ENCODE measurements at places on chromosomes 4 and X.

DNA sequence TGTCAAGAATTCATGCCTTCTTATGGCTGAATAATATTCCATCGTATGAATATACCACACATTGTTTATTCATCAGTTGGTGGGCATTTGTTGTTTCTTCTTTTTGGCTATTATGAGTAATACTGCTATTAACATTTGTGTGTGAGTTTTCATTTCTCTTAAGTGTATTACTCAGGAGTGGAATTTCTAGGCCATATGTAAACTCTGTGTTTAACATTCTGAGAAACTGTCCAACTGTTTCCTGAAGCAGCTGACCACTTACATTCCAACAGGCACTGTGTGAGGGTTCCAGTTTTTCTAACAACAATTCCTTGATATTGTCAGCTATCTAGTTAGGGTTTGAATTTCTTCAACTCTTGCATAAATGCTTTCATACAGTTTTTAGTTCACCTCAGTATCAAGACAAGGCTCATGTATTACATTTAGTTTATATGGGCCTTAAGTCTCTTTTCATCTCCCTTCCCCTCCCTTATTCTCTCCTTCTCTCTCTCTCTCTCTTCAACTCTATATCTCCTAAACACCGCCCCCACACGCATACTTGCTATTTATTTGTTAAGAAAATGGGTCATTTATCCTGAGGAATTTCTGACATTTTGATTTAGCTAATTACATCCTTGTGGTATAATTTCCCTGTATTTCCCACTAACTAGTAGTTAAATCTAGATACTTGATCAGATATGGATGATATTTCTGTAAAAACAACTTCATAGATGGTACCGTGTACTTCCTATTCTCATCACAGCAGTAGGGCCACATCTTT, 77.4 kb downstream of the WDR19 start:
- no peak for DNase-seq

DNA sequence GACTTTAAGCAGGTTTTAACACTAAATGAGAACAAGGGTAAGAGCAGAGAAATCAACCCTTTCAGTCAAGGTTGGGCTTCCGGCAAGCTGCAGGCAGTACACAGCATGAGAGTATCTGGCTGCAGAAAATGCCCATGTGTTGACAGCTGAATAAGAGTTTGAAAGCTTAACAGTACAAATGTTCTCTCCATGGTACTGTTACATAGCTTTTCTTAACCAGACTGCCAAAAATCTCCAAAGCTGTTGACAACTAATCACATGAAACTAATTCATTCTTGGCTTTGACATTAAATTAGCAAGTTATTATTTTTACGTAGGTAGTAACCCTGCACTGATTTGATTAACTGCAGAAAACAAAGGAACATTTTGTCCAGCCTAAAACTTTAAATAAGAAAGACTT, 153.5 kb downstream of the SLC10A7 start:
- no peak for DNase-seq

- no peak for DNase-seq
These were observed 926 bp downstream of the NDP start for GRCh38 chrX:43971966-43972961.

DNA sequence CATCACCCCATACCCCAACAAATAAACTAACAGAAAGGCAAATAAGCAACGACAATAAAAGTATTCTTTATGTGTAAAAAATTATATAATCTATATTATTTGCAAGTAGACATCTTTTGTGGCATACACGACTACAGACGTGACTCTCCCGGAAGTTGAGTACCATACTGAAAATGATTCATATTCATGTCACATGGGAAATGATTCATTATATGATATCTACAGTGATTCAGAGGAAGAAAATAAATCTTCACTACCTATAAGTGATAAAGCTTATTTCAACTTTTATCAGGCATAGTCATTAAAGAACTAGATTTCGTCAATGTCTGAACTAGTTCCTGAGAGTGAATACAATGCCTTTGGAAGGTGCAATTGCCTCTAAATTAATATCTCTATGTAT, 4.6 kb upstream of the ANTXR2 start:
- DNase-seq = no peak

DNA sequence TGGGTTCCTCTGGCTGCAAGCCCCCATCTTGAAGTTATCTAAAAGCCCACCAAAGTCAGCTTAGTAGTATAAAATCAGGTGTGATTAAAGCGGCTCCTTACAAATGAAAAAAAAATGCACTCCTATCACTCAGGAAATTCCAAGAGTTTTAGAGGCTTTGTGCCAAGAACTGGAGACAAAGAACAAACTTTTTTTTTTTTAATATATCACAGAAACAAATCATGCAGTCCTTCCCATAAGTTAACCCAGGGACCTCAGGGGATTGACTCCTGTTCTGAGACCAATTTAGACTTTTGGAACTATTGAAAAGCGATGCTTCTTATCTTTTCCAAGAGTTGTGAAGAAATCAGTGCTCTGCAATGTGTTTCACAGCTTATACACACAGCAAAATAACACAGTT, 53.6 kb downstream of the HHIP start:
- no peak for DNase-seq
